ENCODE measurements at places on chromosomes 11 and 22. TPM values are rescaled to one million over a fixed set of nuclear protein-coding genes. Genes with fewer than 3 reads are reported as not detected.

PLA2G3 gene
- total RNA-seq = 0.13 TPM

DNA sequence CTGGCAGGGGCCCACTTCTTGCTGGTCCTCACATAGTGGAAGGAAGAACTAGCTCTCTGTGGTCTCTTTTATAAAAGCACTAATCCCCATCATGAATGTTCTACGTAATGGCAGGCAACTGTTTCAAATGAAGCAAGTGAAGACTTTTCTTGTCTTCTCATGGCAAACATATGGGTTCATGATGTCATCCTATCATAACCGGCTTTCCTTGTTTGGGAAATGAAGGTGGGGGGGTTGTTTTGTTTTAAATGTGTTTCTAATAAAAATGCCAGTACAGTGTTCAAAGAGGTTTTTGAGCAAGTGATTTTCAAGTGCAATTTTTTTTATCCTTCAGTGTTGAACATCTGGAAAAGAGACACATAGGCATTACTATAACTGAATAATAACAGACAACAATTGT is 33.4 kb downstream of the REXO2 start:
- DNase-seq = no peak

DNA sequence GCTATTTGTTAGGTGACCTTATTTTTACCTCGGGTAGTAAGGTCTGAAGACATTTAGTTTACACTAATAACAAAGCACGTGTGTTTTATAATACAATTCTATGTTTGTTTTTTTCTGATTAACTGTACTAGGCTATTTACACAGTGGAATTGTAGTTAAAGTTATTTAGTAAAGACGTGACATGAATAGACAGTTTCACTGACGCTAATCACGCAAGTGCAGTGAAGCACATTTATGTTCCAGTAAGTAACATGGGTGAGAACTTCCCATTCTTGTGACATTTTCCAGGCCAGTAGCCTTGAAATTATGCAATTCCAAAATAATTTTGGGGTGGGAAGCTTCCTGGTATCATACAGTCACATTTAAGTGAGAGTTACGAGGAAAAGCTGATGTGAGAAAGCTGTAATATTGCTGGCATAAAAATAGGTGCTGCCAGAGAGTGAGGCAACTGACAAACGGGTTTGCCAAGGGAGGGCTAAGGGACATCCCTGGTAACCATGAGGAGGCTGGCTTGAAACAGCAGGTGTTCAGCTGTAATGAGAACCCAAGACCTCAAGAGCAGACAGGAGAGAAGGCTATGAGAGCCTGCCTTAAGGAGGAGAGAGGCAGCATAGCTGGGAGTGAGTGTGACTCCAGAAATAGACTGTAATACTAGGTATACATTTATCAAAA is 378.8 kb downstream of the DCDC1 start:
- no peak for DNase-seq

SMIM35 gene
- total RNA-seq = not detected

ARHGAP1 gene
- 97.2 TPM for total RNA-seq

- DNase-seq = no peak
Measured at GRCh38 chr11:34208266-34209135, 103.1 kb downstream of the NAT10 start.

B3GAT3 gene
- 41.4 TPM for total RNA-seq

GRCh38 chr11:44610186-44610955 is 44.9 kb downstream of the CD82 start:
- DNase-seq = no peak

- DNase-seq = no peak
Measured at GRCh38 chr11:134581121-134581626, 169.1 kb upstream of the B3GAT1 start.

- no peak for DNase-seq
Measured at GRCh38 chr11:17185938-17186337, 21.8 kb downstream of the PIK3C2A start.

DNA sequence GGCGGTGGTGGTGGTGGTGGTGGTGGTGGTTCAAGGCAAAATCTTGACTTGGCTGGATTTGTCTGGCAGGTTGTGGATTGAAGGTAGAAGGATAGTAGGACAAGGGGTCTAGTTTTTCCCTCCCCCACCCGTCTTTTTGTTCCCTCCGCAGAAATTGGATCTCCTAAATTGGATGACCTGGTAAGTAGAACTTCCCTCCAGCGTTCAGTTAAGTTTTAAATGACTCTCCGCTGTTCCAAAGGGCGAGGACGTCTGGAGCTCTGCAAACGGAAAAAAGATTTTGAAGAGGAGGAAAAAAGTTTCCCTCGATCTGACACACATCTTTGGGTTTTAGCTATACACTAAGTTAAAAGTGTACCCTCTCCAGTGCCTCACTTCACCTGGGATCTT is 422 bp upstream of the LGR4 start:
- DNase-seq = no peak

DNA sequence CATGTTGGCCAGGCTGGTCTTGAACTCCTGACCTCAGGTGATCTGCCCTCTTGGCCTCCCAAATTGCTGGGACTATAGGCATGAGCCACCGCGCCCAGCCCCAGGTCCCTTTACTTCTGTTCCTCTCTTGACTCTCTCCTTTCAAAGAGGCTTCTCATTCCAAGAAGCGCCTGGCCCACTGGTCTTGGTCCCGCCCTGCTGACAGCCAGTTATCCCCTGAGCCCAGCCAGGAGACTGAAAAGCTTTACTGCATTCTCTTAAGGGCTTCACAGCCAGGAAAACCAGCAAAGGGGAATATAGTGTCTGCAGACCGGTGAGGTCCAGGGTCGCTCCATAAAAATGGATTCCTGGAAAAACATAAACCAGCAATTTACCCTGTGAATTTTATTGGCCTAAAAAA is 68.3 kb downstream of the NFAM1 start:
- no peak for DNase-seq

CCDC87 gene
- total RNA-seq = 0.39 TPM

DNA sequence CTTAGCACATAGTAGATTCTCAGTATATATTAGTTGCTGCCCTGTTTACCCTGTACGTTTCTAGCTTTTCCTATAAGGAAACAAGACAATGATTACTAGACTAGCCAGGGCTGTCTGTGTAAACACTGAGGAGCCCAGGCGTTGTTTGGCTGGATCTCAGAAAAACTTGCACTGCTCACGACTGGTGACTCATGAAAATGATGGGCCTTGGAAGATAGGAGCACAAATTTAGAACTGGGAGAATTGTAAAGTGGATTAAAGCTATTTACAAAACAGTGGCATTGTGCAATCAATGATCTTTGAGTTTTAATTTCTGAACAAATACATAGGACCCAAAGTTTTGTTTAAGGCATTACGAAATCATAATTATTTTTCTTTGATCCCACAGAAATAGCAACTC is 276.9 kb downstream of the FAM76B start:
- DNase-seq = no peak
